Epithelial cell of umbilical artery (primary cell): ENCODE measurements at places on chromosomes 2 and 18. TPM values are rescaled to one million over a fixed set of nuclear protein-coding genes. Genes with fewer than 3 reads are reported as not detected.

UBR3 gene
- 29.2 and 33.7 TPM in 2 replicates for total RNA-seq

HOXD4 gene
- total RNA-seq: 0.65 and 3.5 TPM in 2 replicates

REG1B gene
- not detected in 2 replicates for total RNA-seq

STARD6 gene
- total RNA-seq: not detected in 2 replicates

DES gene
- total RNA-seq: under 0.01 and 1.2 TPM in 2 replicates

COLEC11 gene
- not detected in 2 replicates for total RNA-seq

KCNG2 gene
- not detected in 2 replicates for total RNA-seq

SLC4A5 gene
- 0.30 and 0.32 TPM in 2 replicates for total RNA-seq

AKAIN1 gene
- total RNA-seq: not detected in 2 replicates

CCDC102B gene
- 3.0 and 9.1 TPM in 2 replicates for total RNA-seq

PELI1 gene
- total RNA-seq: 18.2 and 24.8 TPM in 2 replicates

OXER1 gene
- total RNA-seq: not detected in 2 replicates
